ENCODE measurements at places on chromosomes 6 and 20. TPM values are rescaled to one million over a fixed set of nuclear protein-coding genes. Genes with fewer than 3 reads are reported as not detected.

DNA sequence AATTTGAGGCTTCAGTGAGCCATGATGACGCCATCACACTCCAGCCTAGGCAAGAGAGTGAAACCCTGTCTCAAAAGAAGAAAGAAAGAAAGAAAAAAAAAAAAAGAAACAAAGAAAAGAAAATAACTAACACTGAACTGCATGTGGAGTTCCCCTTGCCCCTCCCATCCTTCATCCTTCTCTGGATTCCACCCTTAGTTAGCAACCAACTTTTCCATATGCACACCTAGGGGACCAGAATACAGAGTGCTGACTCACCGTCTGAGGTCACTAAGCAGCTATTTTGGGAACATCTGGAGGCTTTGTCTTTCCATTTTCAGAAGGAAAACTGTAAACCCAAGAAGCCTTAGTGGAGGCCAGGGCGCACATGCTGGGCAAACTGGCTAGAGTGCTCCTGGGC lies 257.4 kb downstream of the MAFB start:
- H3K4me1 ChIP-seq, result no peaks in the 10 kb centered on the region
- no peak for DNase-seq
- H3K27me3 ChIP-seq, result no peaks in the 10 kb centered on the region
- no peak overlapping the region for H3K27ac ChIP-seq

- H3K27ac ChIP-seq, result peak overlapping the region; percentile 20
- no peaks in the 10 kb centered on the region for H3K36me3 ChIP-seq
- H3K4me3 ChIP-seq, result no peak overlapping the region
- peaks cover 16% of the 10 kb centered on the region for H3K4me1 ChIP-seq
Observed at GRCh38 chr6:162123797-162124196, 603.8 kb downstream of the PRKN start.

The SLPI gene
- 2.2 TPM for total RNA-seq

The LY6G6C gene
- total RNA-seq, result not detected

DNA sequence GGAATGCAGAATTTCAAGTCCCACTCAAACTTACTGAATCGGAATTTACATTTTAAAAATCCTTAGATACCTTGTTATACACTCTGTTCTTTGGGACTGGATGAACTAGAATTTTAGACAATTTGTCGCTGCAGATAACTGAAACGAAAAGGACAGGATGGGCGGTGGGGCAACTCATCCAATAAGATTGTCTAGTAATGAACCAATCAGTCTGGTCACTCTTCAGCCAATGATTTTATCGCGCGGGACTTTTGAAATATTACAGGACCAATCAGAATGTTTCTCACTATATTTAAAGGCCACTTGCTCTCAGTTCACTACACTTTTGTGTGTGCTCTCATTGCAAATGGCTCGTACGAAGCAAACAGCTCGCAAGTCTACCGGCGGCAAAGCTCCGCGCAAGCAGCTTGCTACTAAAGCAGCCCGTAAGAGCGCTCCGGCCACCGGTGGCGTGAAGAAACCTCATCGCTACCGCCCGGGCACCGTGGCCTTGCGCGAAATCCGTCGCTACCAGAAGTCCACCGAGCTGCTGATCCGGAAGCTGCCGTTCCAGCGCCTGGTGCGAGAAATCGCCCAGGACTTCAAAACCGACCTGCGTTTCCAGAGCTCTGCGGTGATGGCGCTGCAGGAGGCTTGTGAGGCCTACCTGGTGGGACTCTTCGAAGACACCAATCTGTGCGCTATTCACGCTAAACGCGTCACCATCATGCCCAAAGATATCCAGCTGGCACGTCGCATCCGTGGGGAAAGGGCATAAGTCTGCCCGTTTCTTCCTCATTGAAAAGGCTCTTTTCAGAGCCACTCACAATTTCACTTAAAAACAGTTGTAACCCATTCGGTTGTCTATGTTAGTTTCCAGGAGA lies 41.9 kb upstream of the HFE start:
- H3K36me3 ChIP-seq, result no peaks in the 10 kb centered on the region
- no peaks in the 10 kb centered on the region for H3K27me3 ChIP-seq
- peak overlapping the region; percentile 42 for H3K4me3 ChIP-seq
- H3K4me1 ChIP-seq, result peaks cover 22% of the 10 kb centered on the region
- DNase-seq, result peak; percentile 31

The ATP9A gene
- total RNA-seq, result 22.6 TPM

DNA sequence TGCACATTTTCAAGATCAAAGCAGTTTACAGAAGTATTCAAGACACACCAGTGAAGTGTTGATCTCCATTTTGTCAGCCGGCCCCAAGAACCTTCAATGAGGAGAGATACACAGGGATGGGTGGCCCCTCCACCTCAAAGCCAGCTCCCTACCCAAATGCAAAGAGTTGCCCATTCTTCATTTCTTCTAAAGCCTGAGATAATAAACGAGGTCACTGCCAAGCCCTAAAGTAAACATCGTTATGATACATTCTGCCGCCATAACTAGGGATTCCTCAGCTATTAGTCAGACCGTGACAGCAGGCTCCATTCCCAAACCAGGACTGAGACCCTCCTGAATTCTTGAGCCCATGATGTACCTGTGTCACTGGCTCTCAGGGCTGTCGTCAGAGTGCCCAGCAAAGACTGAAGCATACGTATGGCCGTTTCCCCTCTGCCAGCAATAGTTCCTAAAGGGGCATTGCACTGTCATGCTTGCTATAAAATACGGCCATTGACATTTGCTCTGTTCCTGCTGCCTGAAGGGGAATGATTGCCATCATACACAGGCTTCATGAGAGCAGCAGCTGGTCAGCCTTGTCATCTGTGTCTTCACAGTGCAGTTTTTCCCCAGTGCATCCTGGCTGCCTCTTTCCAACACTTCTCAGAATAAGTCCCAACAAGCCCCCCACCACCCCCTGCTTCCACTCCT lies 41.7 kb downstream of the ISM1 start:
- DNase-seq, result no peak
- no peaks in the 10 kb centered on the region for H3K4me1 ChIP-seq
- no peaks in the 10 kb centered on the region for H3K27me3 ChIP-seq

GRCh38 chr20:3358676-3359340 lies 48.7 kb downstream of the DNAAF9 start:
- no peaks in the 10 kb centered on the region for H3K27me3 ChIP-seq
- H3K4me3 ChIP-seq, result no peak overlapping the region
- H3K36me3 ChIP-seq, result peaks cover 38% of the 10 kb centered on the region
- no peak for DNase-seq

GRCh38 chr6:46023216-46023915 lies 7.7 kb upstream of the CLIC5 start:
- DNase-seq, result no peak
- H3K27ac ChIP-seq, result no peak overlapping the region
- H3K4me1 ChIP-seq, result peaks cover 7% of the 10 kb centered on the region
- no peaks in the 10 kb centered on the region for H3K27me3 ChIP-seq
- H3K4me3 ChIP-seq, result no peak overlapping the region

GRCh38 chr6:570825-571224 lies 86.1 kb downstream of the HUS1B start:
- H3K27ac ChIP-seq, result no peak overlapping the region
- H3K4me1 ChIP-seq, result no peaks in the 10 kb centered on the region
- H3K27me3 ChIP-seq, result no peaks in the 10 kb centered on the region
- no peak for DNase-seq
- peaks cover 62% of the 10 kb centered on the region for H3K36me3 ChIP-seq

- H3K36me3 ChIP-seq, result no peaks in the 10 kb centered on the region
- peak overlapping the region; percentile 87 for H3K27ac ChIP-seq
- H3K4me1 ChIP-seq, result peaks cover 16% of the 10 kb centered on the region
- no peaks in the 10 kb centered on the region for H3K27me3 ChIP-seq
- DNase-seq, result no peak
- no peak overlapping the region for H3K4me3 ChIP-seq
Observed at GRCh38 chr20:32539817-32540675, 45.1 kb downstream of the NOL4L start.

Measured in heart right ventricle (tissue), 16 donors.